Lower lobe of right lung (tissue), 2 donors: ENCODE measurements at places on chromosomes 16 and 17. TPM values are rescaled to one million over a fixed set of nuclear protein-coding genes. Genes with fewer than 3 reads are reported as not detected.

DNA sequence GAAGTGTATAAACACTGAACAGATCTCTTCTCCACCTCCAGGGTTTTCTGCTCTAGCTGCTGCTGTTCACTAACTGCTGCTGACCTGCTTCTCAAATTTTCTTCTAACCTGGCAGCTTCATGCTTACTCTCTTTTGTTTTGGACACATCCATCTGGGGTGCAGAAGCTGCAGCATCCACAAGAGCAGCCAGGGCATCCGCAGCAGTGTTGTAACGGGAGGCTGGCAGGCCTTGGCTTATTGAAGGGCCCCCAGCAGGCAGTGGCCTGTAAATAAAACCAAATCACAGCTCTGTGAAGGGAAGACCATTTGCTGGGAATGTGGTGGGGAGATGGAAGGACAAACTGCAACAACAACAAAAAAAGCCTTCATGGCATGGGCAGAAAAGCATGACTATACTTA, 62.0 kb downstream of the TTC19 start:
- no peak overlapping the region for H3K27ac ChIP-seq
- no peak overlapping the region for H3K4me3 ChIP-seq
- no peaks in the 10 kb centered on the region for H3K27me3 ChIP-seq
- no peaks in the 10 kb centered on the region for H3K4me1 ChIP-seq
- DNase-seq: no peak

- peak within 1 kb of the TSS; percentile 84 for H3K27ac ChIP-seq
- DNase-seq: peak; percentile 87
- no peaks in the 10 kb centered on the region for H3K27me3 ChIP-seq
- no peaks in the 10 kb centered on the region for H3K36me3 ChIP-seq
- H3K4me1 ChIP-seq: peaks cover 41% of the 10 kb centered on the region
- H3K4me3 ChIP-seq: peak within 1 kb of the TSS; percentile 72
Measured at GRCh38 chr17:83079352-83079747, at the start of gene METRNL. TSS of gene METRNL (plus strand) at chr17:83079609. CDS start at chr17:83079816, 207 bp downstream.

- no peaks in the 10 kb centered on the region for H3K27me3 ChIP-seq
- H3K4me3 ChIP-seq: peak overlapping the region; percentile 10
- H3K4me1 ChIP-seq: peaks cover 44% of the 10 kb centered on the region
- H3K27ac ChIP-seq: peak overlapping the region; percentile 71
Measured at GRCh38 chr17:42311240-42312034, 23.1 kb downstream of the STAT5A start.

DNA sequence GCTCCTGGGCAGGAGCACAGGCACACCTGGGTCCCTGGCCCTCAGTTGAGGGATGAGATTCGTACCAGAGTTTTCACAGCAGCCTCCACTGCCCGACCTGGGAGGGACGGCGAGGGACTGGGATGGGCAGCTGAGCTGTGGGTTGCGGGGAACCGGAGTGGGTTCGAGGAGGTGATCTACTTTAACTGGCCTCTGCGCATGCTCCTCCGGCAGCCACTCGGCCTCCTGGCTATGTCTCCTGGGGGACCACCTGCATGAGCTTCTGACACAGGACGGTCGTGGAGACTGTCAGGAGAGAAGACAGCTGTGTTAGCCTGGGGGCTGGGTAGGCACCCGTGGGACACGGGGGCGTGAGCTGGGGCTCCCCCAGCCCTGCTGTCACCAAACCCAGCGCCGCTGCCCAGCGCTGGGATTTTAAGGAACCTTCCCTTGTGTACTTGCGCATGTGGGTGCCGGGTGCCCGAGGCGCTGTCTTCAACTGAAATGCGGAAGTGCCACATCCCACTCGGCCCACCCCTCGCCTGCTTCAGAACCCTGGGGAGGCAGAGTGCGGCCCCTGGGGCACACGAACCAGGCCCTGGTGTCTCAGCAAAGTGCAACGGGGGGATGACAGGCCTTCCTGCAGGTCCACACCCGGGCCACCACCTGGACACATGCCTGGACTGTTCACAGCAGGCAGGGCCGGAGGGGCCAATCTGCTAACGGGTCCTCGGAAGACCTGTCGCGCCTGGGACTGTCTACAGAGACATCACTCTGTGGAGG, 36.4 kb downstream of the SLC7A5 start:
- no peak for DNase-seq
- H3K27ac ChIP-seq: no peak overlapping the region
- H3K27me3 ChIP-seq: no peaks in the 10 kb centered on the region
- no peak overlapping the region for H3K4me3 ChIP-seq

- no peaks in the 10 kb centered on the region for H3K27me3 ChIP-seq
- H3K4me3 ChIP-seq: no peak overlapping the region
- H3K4me1 ChIP-seq: no peaks in the 10 kb centered on the region
- H3K36me3 ChIP-seq: no peaks in the 10 kb centered on the region
Measured at GRCh38 chr16:57859331-57859730, 57.0 kb upstream of the KIFC3 start.

- H3K27me3 ChIP-seq: no peaks in the 10 kb centered on the region
- DNase-seq: no peak
- no peaks in the 10 kb centered on the region for H3K4me1 ChIP-seq
- H3K27ac ChIP-seq: no peak overlapping the region
Measured at GRCh38 chr16:62475573-62475972, 439.3 kb upstream of the CDH8 start.

GRCh38 chr17:49249292-49249794, 18.8 kb upstream of the PHOSPHO1 start:
- no peak overlapping the region for H3K4me3 ChIP-seq
- no peak overlapping the region for H3K27ac ChIP-seq
- DNase-seq: peak; percentile 53
- H3K27me3 ChIP-seq: peaks cover 7% of the 10 kb centered on the region

- H3K36me3 ChIP-seq: no peaks in the 10 kb centered on the region
- H3K4me3 ChIP-seq: peak within 1 kb of the TSS; percentile 52
- H3K27ac ChIP-seq: peak within 1 kb of the TSS; percentile 37
- peaks cover 44% of the 10 kb centered on the region for H3K27me3 ChIP-seq
Measured at GRCh38 chr17:21376081-21376758, at the start of gene KCNJ12. TSS of gene KCNJ12 (plus strand) at chr17:21376357. CDS start at chr17:21415343, 38,986 bp downstream.

DNA sequence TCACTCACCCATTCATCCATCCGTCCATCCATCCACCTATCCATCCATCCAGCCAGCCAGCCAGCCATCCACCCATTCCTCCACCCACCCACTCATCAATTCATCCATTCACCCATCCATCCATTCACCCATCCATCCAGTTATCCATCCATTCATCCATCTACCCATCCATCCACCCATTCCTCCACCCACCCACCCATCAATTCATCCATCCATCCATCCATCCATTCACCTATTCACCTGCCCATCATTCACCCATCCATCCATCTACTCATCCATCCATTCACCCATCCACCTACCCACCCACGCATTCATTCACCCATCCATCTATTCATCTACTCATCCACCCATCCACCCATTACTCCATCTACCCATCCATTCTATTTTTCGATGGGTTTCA, 43.6 kb upstream of the JPH3 start:
- DNase-seq: no peak
- H3K27ac ChIP-seq: no peak overlapping the region
- peaks cover 5% of the 10 kb centered on the region for H3K4me1 ChIP-seq
- H3K36me3 ChIP-seq: no peaks in the 10 kb centered on the region
- H3K27me3 ChIP-seq: peaks cover 3% of the 10 kb centered on the region

DNA sequence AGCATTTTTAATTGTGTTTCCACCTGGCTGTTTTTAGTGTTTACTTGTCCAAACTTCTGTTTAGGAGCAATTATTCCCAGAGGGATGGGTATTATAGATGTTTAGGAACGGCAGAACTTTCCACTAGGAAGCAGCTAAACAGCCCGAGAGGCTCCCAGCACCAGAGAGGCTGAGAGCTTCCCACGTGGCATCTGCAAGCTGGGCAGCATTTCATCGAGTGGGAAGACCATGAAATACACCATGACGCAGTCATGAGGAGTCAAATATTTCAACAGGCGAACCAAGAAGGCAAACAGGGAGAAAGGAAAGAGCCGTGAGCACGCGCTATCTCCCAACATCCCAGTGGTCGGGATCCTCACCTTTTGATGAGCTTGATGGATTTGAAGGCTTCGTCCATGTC, 24.1 kb downstream of the TMEM204 start:
- no peaks in the 10 kb centered on the region for H3K4me1 ChIP-seq
- no peak overlapping the region for H3K27ac ChIP-seq
- H3K36me3 ChIP-seq: peaks cover 100% of the 10 kb centered on the region
- H3K4me3 ChIP-seq: no peak overlapping the region

- H3K36me3 ChIP-seq: no peaks in the 10 kb centered on the region
- H3K4me1 ChIP-seq: no peaks in the 10 kb centered on the region
- no peak overlapping the region for H3K27ac ChIP-seq
- H3K4me3 ChIP-seq: no peak overlapping the region
Measured at GRCh38 chr17:10623737-10624338, 33.3 kb downstream of the MYH3 start.

GRCh38 chr16:76518781-76519180, 241.6 kb downstream of the CNTNAP4 start:
- no peak overlapping the region for H3K27ac ChIP-seq
- H3K4me1 ChIP-seq: no peaks in the 10 kb centered on the region
- no peak overlapping the region for H3K4me3 ChIP-seq
- no peaks in the 10 kb centered on the region for H3K27me3 ChIP-seq
- H3K36me3 ChIP-seq: no peaks in the 10 kb centered on the region
- DNase-seq: no peak

- H3K27ac ChIP-seq: no peak overlapping the region
- H3K27me3 ChIP-seq: peaks cover 12% of the 10 kb centered on the region
- peaks cover 13% of the 10 kb centered on the region for H3K4me1 ChIP-seq
- no peak for DNase-seq
Measured at GRCh38 chr17:48497103-48497502, 33.7 kb downstream of the HOXB1 start.

DNA sequence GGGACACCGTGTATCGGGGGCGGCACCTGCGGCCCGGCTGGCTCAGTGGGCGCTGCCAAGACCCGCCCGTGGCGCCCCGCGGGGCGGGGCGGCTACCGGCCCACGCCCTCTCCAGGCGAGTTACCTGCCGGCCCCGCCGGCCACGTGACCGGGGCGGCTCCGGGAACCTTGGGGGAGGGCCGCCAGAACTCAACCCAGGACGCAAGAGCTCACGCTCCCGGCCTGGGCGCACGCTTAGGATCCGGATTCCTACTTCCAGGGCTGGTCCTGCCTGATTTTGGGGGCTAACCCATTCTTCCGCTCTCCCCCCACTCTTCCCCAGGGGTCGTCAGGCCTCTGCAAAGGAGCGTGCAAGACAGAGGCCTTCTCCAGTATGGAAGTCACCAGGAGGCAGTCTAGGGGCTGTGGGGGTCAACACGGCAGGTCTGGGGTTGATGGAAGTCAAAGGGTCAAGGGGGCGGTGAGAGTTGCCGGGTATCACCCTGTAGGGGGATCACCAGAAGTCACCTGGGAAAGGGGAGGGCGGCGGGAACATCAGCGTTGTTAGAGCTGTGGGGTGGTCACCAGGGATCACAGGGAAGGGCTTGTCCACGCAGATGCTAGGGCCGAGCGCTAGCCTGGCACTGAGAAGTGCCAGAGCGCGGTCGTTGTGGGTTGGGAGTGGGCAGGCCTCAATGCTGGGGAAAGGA, 354 bp upstream of the ESRP2 start:
- H3K4me3 ChIP-seq: peak overlapping the region; percentile 78
- H3K27me3 ChIP-seq: no peaks in the 10 kb centered on the region
- peak overlapping the region; percentile 94 for H3K27ac ChIP-seq
- peaks cover 40% of the 10 kb centered on the region for H3K4me1 ChIP-seq

DNA sequence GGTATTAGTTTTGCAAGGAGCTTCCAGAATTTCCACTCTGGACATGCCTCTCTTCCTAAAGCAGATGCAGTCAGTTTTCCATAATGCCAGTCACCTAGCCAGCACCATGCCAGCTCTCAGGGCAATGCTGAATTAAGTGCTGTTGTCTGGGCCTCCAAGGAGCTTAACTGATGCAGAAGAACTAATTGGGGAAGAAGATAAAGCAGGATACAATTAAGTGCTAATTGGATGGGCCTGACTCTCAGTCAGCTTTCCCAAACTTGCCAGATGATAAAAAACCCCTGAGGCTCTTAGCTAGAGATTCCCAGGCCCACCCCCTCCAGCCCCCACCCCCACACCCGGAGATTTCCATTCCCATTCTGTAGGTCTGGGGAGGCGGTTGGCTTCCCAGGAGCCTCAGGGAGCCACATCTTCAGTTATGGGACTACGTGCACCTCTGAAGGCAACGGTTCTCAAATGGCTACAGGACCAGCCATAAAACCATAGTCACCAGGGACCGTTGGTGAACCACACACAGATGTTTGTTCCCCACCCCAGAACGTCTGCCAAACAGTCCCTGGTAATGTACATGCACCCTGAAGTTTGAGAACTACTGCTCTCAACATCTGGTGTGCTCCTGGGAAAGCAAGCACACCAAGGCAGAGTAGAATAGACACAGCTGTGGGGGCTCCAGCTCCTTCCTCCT, 499.1 kb upstream of the CDH5 start:
- no peaks in the 10 kb centered on the region for H3K4me1 ChIP-seq
- H3K27me3 ChIP-seq: no peaks in the 10 kb centered on the region
- no peak for DNase-seq
- no peaks in the 10 kb centered on the region for H3K36me3 ChIP-seq

GRCh38 chr16:9372934-9373890, 281.8 kb downstream of the HAPSTR1 start:
- H3K36me3 ChIP-seq: no peaks in the 10 kb centered on the region
- no peaks in the 10 kb centered on the region for H3K27me3 ChIP-seq
- no peaks in the 10 kb centered on the region for H3K4me1 ChIP-seq
- no peak overlapping the region for H3K27ac ChIP-seq
- no peak overlapping the region for H3K4me3 ChIP-seq

GRCh38 chr16:84834403-84834772, 14.6 kb downstream of the CRISPLD2 start:
- peaks cover 10% of the 10 kb centered on the region for H3K36me3 ChIP-seq
- no peak for DNase-seq
- H3K4me3 ChIP-seq: no peak overlapping the region
- H3K4me1 ChIP-seq: peaks cover 19% of the 10 kb centered on the region

- peaks cover 38% of the 10 kb centered on the region for H3K4me1 ChIP-seq
- H3K27ac ChIP-seq: peak overlapping the region; percentile 84
- no peak for DNase-seq
- peaks cover 89% of the 10 kb centered on the region for H3K27me3 ChIP-seq
- H3K36me3 ChIP-seq: no peaks in the 10 kb centered on the region
- peak overlapping the region; percentile 53 for H3K4me3 ChIP-seq
Measured at GRCh38 chr17:61456061-61456681, 3.9 kb downstream of the TBX4 start.

DNA sequence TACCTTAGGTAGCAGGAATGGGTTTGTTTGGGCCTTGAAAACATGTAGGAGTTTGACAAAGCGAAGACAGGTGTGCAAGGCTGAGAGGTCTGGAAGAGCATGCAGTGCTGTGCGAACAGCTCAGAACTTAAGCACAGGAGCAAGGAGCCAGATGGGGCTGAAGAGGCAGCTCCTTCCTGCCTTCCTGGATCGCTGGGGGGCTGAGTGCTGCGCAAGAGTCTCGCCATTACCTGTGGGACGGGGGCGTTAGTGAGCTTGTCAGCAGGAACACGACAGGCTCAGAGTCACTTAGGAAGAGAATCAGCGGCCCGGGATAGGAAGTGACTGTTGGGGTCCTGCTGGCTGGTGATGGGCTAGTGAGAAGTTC, 464 bp upstream of the MRM1 start:
- no peak for DNase-seq
- H3K27ac ChIP-seq: peak overlapping the region; percentile 86
- peak overlapping the region; percentile 88 for H3K4me3 ChIP-seq
- no peaks in the 10 kb centered on the region for H3K27me3 ChIP-seq
- H3K4me1 ChIP-seq: peaks cover 26% of the 10 kb centered on the region
- no peaks in the 10 kb centered on the region for H3K36me3 ChIP-seq

The NLK gene
- total RNA-seq: 23.8 TPM

The ITGA2B gene
- total RNA-seq: 5.2 TPM

The FN3KRP gene
- 28.1 TPM for total RNA-seq

The IKZF3 gene
- total RNA-seq: 7.1 TPM

The PTX4 gene
- not detected for total RNA-seq

The RRAD gene
- total RNA-seq: 11.8 TPM

The MYO18A gene
- 59.5 TPM for total RNA-seq

The CCDC200 gene
- not detected for total RNA-seq
